ENCODE measurements at places on chromosomes 2 and 18.

- no peak for DNase-seq
Observed at GRCh38 chr2:117853873-117854272, 39.4 kb downstream of the DDX18 start.

DNA sequence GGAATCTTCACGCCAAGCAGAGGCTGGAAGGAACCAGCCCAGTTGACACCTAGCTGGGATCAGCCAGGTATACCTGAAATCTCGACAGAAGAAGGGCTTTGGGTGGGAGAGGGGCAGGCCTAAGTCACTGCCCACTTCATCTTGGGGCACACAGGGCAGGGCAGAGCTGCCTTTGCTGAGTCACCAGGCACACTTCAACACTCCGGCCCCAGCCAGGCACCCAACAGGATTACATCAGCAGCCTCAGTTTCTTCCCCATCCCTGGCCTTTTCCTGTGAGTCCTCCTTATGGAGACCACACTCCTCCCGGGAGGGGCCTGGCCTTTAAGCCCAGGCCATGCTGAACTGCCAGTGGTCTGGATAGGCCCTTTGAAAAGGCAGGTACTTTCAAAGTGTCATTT lies 201.7 kb upstream of the HS6ST1 start:
- no peak for DNase-seq

- no peak for DNase-seq
Observed at GRCh38 chr2:25298776-25299431, 42.8 kb downstream of the DNMT3A start.

GRCh38 chr2:127589358-127589757 lies 53.9 kb downstream of the MYO7B start:
- DNase-seq, result no peak

GRCh38 chr2:796141-796985 lies 119.2 kb upstream of the TMEM18 start:
- DNase-seq, result no peak

DNA sequence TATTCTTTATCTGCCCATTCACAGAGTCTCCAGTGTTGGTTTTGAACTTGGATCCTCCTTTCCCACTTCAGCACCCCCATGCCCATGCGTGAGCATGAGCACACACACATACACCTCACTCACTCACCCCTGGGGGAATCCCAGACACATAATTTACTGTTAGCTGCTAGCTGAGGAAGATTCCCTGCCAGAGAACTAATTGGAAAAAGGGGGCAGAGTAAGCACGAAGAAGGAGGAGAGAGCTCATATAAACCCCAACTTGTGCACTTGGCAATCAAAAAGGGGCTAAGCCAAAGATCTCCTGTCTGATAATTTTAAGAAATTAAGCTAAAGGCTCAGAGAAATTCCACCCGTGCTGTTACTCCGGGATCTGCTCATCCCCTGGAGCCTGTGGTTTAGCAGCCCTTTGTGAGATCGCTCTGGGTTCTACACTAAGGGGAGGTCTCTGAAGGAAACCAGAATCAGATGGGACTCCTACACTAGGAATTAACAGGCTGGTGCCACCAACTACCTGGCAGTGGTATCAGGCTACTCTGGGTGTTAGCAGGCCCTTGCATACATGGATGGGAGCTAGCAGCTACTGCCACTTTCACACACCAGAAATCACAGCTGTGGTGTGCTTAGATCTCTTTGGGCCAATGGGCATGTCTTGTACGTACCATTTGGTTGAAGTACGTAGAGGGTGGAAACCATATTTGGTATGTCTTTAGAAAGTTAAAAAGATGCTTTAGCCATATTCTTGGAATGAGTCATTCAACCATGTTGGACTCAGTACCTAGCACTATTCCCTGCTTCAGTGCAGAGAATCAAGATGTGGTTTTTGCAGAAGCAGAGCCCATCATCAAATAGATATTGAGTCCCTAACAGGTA lies 95.6 kb upstream of the SLC14A2 start:
- DNase-seq, result no peak

- DNase-seq, result peak; percentile 80
Observed at GRCh38 chr2:32135409-32135808, 30.3 kb upstream of the SLC30A6 start.

- no peak for DNase-seq
Observed at GRCh38 chr2:111990856-111991255, 64.2 kb upstream of the TMEM87B start.

Data from mesendoderm (in vitro differentiated cells).